ENCODE measurements at places on chromosomes 6 and 20.
A peak's percentile ranks its signal among the peaks of the same experiment; 100 is the strongest.

- DNase-seq = peak; percentile 84
Measured at GRCh38 chr20:1225783-1226654, at the start of gene RAD21L1. TSS of gene RAD21L1 (plus strand) at chr20:1226044. CDS start at chr20:1228454, 2,410 bp downstream.

GRCh38 chr6:32046450-32047083 lies 8.4 kb downstream of the CYP21A2 start:
- peak; percentile 19 for DNase-seq

DNA sequence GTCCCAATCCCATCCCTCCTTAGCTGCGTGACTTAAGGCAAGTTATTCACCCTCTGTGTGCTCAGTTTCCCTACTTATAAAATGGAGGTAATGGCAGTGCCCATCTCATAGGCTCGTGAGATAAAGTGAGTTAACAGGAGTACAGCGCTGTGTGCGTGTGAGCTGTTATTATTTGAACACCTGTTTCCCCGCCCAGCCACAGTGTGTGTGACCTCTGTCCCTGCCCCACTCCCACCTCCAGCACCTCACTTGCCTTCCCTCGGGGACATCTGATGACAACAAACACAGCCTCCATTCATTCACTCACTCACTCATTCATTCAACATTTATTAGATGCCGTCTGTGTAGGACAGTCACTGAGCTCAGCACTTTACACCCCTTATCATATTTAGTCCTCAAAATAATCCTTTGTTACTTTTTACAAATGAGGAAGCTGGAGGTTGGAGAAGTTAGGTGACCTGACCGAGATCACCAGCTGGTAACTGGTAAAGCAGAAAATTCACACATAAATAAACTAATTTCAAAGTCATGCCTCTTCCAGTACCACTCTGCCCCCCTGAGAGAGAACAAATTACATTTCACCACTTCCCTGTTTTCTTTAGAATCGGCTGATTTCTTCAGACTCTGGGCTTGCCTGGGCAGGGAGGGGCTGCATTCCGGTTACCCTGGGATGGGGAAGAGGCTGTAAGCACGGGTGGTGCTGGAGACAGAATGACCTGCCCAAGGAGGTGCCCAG lies 58.6 kb downstream of the CPNE5 start:
- DNase-seq = no peak

GRCh38 chr6:114467931-114468330 lies 125.1 kb upstream of the HS3ST5 start:
- no peak for DNase-seq

- DNase-seq = no peak
Measured at GRCh38 chr6:150027806-150028565, 2.7 kb upstream of the RAET1L start.

DNA sequence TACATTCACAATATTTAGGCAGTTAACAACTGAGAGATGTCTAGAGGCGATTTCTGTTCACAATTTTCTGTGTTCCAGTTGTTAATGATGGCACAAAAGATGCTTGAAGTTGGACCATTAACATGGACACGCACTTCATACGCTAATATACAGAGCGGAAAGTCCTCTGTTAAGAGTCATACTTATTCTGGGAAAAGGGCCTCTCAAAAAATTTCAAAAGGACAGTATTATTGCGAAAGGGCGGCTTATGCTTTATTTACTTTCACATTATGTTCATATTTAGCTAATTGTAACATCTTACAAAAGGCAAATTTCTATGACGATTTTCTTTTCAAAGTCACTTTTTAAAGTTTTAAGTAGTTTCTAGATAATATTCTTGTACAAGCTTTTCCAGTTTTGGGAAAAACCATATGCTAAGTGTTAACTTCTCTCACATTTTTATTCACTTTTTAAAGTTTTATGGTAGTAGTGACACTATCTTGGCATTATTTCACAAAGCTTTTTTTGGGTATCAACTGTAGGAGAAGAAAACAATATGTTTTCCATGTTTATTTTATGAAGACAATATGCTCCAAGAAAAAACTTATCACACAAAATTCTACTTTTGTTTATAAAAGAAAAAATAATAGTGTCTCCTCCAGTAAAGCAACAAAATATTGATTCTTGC lies 62.3 kb downstream of the MAP7 start:
- DNase-seq = no peak

- no peak for DNase-seq
Measured at GRCh38 chr20:56552911-56553629, 20.0 kb downstream of the FAM209B start.

DNA sequence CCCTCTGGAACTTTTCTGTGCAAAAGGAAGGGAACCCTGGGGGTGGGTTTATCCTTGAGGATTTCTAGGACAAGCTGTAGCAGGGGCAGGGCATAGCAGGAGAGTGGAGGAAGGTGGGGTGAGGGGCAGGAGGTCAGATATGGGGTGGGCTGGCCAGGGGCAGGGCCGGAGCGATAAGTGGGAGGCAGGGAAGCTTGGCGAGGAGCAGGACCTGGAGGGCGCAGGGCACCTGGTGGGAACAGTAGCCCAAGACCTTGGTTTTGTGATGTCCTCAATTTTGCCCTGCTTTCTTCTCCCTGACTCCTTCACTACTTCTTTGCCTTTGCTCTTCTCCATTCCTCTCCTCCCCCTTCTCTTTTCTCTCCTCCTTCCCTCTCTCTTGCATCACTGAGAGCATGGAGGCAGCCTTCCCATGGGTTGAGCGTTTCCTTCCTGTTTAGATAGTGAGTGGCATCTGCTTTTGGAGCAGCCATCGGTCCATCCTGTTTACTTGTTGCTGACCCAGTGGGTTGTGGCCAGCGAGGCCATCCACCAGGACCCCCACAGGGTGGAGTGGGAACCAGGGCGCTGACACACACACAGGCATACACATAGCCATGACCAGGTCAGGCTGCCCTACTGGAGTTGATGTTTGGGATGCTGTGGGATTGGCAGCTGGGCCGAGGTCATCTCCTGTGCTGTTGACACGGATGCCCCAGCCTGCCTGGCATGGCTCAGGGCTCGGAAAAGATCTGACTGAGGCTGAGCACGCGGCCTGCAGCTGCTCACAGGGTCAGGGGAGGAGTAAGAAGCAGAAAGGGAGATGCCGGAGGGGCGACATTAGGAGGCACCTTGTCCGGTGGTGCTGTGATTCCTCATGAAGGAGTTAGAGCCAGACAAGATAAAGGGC lies 121.0 kb upstream of the RNF24 start:
- DNase-seq = no peak

- no peak for DNase-seq
Measured at GRCh38 chr20:47334022-47334551, 22.4 kb downstream of the ZMYND8 start.

DNA sequence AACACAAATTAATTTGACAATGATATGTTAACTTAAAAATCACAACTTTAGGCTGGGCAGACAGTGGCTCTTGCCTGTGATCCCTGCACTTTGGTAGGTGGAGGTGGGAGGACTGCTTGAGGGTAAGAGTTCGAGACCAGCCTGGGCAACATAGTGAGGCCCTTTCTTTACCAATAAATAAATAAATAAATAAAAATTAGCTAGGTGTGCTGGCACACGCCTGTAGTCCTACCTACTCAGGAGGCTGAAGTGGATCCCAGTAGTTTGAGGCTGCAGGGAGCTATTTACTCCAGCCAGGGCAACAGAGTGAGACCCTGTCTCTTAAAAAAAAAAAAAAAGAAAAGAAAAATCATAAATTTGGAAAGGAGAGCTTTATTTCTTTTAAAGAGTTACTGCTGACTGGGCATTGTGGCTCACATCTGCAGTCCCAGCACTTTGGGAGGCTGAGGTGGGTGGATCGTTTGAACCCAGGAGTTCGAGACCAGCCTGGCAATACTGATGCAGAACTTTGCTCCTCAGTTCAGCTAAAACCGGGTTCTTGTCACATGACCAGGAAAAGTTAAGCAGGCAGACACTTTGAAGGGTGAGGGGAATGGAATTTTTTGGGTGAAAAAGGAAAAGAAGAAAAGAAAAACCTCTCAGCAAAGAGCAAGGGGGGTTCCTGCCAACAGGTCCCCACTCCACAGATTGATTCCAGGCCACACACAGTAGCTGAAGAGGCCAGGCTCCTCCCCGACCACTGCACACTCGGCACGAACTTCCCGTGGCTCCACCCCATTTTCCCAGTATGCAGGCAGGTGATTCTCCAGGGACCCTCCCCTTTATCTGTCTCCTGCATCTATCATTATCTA lies 44.0 kb upstream of the DDR1 start:
- DNase-seq = no peak

GRCh38 chr6:11270030-11271027 lies 37.9 kb upstream of the NEDD9 start:
- DNase-seq = peak; percentile 64

DNA sequence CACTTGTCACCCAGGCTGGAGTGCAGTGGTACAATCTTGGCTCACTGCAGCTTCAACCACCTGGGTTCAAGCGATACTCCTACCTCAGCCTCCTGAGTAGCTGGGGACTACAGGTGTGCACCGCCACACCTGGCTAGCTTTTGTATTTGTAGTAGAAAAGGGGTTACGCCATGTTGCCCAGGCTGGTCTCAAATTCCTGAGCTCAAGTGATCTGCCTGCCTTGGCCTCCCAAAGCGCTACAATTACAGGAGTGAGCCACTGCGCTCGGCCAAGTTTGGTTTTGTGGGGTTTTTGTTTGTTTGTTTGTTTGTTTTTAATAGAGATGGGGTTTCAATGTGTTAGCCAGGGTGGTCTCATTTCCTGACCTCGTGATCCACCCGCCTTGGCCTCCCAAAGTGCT lies 12.3 kb downstream of the LOC128125822 start:
- DNase-seq = no peak

DNA sequence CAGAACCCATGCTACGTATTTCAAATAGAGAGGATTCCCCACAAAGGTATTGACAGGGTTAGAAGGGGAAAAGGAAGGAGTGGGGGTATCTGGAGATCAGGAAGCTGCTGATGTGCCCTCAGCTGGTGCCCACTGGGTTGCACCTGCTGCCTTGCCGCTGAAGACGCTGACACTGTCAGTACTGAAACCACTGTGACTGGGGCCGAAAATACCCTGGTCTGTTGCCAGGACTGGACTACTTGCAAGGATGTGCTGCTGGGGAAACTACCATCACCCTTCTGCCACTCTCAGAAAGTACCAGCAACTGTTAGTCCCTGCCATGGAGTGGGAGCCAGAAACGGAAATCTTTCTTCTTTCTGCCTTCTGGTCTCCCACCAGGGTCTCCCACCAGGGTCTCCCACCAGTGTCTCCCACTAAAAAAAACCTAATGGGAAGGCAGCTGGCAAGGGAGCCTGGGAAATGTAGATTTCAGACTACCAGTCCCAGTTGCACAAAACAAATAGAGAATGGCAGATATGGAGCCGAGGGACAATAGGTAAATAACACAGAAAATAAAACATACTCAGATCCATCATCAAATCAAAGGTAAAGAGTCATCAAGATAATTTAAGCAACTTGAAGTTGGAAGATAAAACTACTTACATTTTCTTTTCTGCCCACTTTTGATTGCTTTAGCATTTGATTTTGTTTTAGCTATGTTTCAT lies 204.8 kb downstream of the TPBG start:
- peak; percentile 31 for DNase-seq

- DNase-seq = no peak
Measured at GRCh38 chr20:805713-806112, 27.8 kb upstream of the FAM110A start.

DNA sequence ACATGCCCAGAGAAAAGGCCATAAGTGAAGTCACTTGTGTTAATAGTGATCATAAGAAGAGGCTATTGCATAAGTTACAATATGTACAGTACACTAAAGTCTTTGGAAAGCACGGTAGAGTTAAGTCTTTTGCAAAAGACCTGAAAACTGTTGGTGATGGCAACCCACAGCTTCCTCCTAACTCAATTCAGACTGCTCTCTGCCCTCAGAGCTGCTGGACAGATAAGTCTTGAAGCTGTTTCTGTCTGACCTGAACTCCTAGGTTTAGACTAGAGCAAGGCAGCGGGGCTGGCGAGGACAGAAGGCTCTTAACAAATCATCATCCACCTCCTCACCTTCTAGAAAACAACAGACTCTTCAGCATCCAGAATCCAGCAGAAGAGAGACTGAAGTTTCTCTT lies 125.4 kb downstream of the CD24 start:
- no peak for DNase-seq

DNA sequence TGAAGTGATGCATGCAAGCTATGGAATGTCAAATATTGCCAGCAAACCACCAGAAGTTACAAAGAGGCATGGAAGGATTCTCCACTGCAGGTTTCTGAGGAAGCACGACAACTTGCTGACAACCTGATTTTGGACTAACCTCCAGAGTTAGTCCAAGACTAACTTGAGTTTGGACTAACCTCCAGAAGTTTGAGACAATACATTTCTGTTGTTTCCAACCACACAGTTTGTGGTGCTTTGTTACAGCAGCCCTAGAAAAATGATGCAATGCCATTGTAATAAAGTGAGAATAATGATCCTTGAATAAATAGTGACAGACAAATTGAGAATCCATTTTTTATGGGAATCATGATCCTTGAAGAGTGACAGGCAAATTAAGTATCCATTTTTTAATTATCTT lies 169.9 kb upstream of the HDDC2 start:
- no peak for DNase-seq

DNA sequence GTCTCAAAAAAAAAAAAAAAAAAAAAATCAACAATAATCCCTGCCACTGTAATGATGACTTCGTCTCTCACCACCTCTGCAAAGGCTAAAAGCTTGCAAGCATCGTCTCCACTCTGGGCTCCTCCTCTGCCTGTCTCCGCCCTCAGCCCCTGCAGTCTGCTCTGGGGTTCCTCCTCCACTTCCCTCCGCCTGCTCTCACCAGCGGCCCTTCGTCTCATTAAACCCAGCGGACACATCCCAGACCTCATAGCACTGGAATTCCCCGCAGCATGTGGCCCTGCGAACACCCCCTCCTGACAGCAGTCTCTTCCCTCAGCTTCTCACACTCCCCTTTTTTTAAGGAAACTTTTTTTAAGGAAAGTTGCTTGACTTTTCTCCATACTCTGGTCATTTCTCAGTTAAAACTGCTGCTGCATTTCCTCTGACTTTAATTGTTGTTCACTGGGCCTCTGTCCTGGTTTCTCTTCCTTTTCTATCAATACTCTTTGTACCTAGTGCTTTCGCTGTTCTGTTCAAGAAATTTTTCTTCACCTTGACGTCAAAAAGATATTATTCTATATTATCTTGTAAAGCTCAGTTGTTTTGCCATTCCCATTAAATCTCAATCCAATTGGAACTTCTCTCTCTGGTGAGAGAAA lies 70.9 kb upstream of the PLEKHG1 start:
- DNase-seq = no peak

DNA sequence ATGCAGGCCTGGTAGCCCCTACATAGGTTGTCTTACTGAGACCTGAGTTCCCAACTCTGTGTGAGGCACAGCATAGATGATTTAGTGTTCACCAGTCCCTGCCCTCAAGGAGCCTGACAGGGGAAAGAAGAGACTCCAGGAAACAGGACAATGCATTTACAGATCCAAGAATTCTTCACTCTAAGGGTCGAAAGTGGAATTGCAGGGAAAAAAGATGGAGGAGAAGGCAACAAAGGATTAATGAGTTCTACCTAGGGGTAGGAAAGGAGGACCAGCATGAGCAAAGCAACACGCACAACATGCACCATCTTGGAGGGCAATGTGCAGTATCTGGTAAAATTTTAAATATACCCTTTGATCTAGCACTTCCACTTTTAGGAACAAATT lies 5.9 kb downstream of the SPAG4 start:
- DNase-seq = no peak

Data from NCI-H1417 (cell line).